Activated T-cell treated with anti-CD3 and anti-CD28 coated beads, Interleukin-2, amount 50 U/mL, for 4 hours (primary cell): ENCODE measurements at places on chromosomes 2 and 18.

GRCh38 chr2:33518929-33519328 is 42.5 kb downstream of the RASGRP3 start:
- DNase-seq = no peak

DNA sequence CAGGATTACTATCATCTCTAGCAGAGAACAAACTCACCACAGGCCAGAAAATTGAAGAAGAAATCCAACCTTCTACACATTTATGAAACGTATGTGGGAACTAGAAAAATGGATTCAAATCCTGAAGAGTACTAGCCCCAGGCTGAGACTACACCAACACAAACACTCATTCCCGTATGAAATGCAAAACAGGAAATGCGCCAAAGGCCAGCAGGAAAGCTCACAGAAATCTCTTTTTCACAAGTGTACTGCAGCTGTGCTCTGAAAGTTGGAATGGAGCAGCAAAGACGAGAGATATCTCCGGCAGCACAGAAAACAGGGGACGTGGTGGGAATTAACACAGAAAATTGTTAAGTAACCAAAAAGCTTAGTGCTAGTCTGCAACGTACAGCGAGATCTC is 913.5 kb downstream of the TDRD15 start:
- no peak for DNase-seq

- no peak for DNase-seq
Measured at GRCh38 chr2:9547262-9547991, 8.2 kb downstream of the ADAM17 start.

GRCh38 chr2:25561136-25561850 is 112.1 kb downstream of the DTNB start:
- no peak for DNase-seq

DNA sequence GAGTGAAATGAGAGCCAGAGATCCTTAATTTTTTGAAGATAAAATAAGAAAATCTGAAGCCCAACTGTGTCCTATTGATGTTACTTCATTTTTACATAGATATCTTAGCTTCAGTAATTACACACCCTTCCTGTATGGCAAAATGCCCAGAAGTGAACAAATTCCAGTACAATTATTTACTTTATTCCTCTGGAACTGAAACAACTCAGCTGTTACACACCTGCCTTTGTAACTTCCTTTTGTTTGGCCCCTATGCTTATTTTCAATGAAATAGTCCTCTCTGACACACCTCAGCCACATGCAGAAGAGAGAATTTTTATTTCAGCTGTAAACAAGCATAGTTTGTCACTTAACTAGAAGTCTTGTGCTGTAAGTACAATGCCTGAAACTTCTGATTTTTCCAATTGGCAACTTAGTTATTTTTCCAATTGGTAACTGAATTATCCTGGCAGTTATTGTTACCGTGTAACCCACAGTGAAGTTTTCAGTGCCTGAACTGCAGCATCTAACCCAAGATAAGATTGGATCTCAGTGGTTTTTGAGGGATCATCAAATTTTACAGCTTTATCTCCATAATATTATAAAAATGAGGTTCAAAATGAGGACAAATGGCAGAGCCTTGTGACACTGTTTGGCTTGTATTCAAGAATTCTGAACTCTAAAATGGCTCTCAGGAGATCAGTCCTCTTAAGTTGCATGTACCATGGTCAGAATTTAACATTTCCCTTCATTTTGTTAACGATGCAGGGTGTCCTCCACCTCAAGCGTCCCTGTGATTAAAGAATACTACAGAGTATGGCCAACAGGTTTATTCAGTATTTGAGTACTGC is 82.6 kb downstream of the PKP4 start:
- DNase-seq = no peak

DNA sequence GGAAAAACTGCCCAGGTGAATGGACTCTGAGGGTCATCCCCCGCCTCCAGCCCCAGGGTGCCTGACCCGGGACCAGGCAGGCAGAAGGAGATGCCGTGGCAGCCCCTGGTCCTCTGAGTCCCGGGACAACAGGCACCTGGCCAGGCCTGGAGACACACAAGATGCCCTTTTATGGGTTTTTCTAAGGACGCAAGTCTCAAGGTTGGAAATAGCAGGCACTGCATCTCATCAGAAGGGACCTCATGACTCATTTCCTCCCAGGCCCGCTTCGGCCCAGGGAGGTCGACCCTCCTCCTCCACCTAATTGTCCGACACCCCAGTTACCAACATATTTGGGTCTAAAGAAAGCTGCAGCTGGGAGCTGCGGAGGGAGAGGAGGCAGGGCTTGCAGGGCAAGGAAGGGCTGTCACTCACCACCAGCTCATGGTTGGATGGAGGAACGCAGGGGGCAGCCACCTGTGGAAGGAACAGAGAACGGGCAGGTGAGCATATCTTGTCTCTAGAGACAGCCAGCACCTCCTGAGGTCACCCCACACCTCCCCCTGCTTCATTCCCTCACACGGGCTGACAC is 82.9 kb downstream of the TNS1 start:
- DNase-seq = no peak

DNA sequence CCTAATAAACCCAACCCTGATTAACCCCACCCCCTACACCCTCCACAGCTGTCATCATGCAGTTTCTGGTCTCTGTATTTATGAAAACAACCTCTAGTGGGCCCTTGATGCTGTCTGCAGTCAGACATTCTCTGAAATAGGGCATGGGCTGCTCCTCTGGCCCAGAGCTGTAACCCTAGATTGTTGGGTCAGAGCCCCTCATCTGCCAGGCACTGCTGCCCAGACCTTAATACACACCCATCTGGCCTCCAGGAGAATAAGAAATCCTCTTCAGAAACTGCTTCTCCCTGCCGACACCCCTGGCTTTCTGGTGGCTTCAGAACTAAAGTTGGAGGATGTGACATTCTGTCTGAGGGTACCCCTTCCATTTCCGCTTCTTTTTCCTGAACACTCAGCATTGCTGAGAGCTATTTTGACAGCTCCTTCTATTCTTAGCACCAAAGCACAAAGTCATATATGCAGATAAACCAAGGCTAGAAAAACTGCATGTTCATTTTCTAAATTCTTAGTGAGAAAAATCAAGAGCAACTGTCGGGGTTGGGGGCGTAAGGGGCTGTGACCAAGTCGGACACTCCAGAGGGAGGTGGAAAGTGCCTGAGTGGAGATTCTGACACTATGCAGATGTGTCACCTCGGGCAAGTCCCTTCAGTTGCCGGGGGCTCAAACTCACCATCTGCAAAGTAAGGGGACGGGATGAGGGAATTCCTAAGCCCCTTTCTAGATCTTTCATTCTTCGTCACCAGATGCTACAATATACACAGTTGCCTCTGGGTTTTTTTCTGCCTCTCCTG is 28.7 kb downstream of the SRSF7 start:
- peak; percentile 48 for DNase-seq

GRCh38 chr2:179917272-179917671 is 55.9 kb upstream of the ZNF385B start:
- DNase-seq = no peak

GRCh38 chr2:172223601-172224054 is 120.9 kb upstream of the DLX2 start:
- DNase-seq = no peak

- DNase-seq = no peak
Measured at GRCh38 chr2:6982449-6982848, 65.2 kb downstream of the RNF144A start.

DNA sequence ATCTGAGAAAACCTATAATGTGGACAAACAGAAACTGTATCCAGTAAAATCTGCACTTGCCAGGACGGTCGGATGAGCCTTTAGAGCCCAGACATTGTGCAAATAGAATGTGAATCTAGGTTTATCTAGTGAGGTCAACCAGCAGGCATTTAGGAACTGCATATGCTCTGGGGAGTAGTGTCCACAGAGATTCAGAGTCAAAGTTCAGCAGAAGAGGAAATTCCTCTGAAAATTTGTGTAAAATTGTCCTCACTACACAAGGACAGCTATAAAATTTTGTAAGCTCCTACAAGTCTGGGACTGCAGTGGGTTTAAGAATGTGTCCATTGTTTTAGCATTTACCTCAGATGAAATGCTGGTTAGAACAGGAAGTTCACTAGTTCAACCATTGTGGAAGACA is 9.8 kb upstream of the NDUFV2 start:
- no peak for DNase-seq

DNA sequence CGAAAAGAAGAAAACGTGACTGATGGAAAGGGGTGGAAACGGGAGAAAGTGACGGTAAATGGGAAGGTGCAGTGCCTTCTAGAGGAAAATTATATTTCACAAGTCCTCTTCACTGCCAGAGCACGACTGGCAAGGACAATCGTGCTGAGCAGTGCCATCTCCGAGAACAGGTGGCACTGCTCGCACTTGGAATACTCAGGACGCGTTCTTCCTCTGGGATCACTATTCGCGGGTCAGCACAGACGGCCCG is 364 bp downstream of the STAT1 start:
- DNase-seq = no peak

- DNase-seq = no peak
Measured at GRCh38 chr2:233039212-233039845, 6.9 kb downstream of the NEU2 start.

DNA sequence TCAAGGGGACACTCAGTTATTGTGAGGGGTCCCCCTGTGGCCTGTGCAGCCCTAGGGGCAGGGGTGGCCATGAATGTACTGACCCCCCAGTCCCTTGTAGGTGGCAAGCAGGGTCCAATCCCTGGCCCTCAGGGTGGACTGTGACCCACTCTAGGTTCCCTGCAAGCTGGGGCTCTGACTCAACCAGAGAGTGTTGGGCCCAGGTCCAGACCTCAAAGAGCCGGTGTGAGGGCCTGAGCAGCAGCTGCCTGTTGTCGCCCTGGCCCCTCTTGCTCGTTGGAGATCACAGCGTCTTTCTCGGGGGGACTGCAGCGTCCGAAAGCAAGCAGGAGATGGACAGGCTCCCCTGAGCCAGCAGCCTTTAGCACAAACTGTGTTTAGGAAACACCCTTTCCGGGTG is 66.8 kb upstream of the ATG16L1 start:
- no peak for DNase-seq

GRCh38 chr2:161160226-161161073 is at the start of gene TANK:
TSS of gene TANK (plus strand) at chr2:161160428. CDS start at chr2:161179663, 19,235 bp downstream.
- DNase-seq = peak; percentile 77

GRCh38 chr18:21393986-21394385 is 152.0 kb downstream of the GREB1L start:
- DNase-seq = no peak

GRCh38 chr2:150143087-150143536 is 344.4 kb downstream of the RND3 start:
- DNase-seq = no peak

GRCh38 chr2:24122366-24123194 is 554 bp downstream of the PFN4 start:
- DNase-seq = no peak

DNA sequence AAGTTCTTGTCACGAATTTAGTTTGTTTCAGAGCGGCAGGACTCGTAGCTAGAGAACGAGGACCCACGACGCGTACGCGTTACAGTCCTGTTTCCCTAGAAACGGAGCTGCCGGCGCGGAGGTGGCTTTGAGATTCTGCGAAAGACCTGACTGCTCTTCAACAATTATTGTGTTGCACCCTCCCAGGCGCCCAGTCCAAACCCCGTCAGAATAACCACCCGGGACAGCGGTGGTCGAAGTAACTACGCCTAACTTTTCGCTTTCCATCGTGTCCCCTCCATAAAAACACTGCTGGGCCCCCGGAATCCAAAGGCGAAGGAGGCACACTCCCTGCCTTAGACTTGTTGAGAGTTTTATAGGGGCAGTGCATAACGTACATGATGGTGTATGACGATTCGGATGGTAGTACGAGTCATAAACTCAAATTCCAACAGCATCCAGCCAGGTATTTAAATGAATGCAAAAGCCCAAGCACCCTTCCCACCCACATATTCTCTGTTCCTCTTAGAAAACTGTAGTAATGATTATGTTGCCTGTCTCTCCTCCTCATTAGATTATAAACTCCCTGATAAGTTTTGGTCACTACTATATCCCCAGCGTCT is 651 bp upstream of the STAM2 start:
- DNase-seq = no peak

GRCh38 chr2:221833966-221834365 is 261.9 kb upstream of the EPHA4 start:
- no peak for DNase-seq

GRCh38 chr18:50135903-50136302 is 59.0 kb downstream of the MYO5B start:
- no peak for DNase-seq

GRCh38 chr2:13115643-13116042 is 398.9 kb downstream of the TRIB2 start:
- DNase-seq = no peak

- no peak for DNase-seq
Measured at GRCh38 chr2:6181926-6182325, 489.7 kb downstream of the SOX11 start.

GRCh38 chr2:240423788-240424191 is 11.7 kb upstream of the GPC1 start:
- peak; percentile 1 for DNase-seq

DNA sequence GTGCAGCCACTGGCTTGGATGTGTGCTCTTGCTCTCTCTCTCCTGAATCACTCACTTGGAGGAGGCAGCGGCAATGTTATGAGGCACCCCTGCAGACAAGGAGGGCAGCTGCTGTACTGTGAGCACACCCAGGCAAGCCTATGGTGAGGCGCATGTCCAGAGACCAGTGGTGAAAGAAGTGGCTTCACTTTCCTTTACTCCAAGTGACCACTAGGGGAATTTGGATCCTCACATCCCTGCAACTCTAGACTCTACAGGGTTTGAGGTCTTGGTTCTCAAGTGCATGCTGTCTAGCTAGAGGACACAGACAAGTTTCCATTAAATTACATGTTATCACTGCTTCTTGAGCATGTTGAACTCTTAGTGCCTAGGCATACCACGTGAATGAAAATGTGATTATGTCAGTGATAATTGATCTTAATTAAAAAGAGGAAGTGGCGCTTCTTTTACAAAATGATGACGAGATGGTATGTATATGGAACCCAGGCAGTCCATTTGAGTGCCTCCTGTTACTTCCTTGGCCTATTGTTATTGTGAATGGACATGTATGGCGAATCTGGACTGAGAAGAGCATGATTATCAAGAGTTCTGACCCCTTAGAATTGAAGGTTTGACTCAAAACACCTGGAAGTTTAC is 181.0 kb upstream of the CDH2 start:
- no peak for DNase-seq

- DNase-seq = no peak
Measured at GRCh38 chr18:57352271-57352701, at the start of gene ST8SIA3. TSS of gene ST8SIA3 (plus strand) at chr18:57352557. CDS start at chr18:57352847, 290 bp downstream.

DNA sequence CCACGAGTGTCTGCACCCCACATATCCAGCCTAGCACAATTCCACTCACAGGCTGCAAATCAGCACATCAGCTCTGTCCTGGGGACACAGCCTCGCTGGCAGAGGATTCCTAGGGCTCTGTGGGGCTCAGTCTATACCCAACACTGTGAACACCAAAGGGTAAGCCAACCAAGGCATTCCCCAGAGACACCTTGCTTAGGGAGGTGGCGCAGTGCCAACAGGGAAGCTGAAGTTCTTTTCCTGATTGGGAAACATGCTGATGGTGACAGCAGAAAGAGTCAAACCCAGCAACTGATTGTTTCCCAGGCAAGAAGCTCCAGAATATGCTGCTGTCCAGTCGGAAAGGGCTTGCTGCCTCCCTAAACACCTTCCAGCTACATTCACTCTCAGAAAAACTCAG is 55.8 kb downstream of the TTC32 start:
- DNase-seq = no peak

GRCh38 chr18:32160547-32160946 is 29.3 kb upstream of the MEP1B start:
- DNase-seq = no peak
